GM06990 (cell line): ENCODE measurements at places on chromosomes 2 and 18.

DNA sequence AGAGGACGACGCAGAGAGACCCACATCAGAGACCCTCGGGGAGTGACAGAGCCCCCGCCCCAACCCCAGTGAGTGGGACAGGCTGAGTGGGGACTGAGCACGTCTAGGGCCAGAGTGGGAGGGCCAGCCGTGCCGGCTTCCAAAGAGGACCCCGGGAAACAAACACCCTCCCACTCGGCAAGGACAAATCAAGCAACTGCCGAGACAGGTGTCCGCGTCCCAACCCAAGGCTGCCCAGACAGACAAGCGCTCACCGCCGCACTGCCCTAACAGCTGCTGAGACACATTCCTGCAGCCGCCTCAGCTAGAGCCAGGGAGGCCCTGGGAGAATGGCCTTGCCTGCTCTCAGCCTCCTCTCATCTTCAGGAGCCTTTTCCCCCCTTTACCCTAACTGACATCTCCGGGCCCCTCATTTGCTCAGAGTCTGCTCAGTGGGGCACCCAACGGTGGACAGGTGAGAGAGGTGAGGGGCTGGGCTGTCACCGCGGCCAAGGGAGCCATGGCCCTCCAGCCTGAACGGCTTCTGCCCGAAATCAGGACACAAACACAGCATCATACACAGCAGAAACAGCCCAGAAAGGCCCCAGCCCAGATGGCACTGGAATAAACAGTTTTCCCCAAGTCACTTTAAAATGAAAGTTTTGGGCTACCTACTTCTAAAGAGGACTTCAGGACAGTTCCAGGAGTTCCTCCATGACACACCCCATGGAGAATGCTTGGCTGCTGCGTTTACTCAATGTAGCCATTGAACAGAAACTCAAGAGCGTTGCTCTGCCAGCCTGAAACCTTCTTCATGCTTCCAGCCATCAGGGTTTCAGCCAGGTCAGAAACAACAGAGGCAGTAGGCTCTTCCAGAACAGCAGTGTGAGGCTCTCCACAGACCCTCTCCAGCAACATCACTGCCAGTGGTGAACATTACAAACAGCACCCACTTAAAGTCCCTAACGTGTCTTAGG is 23.6 kb downstream of the SLC66A2 start:
- no peak for DNase-seq

- no peak for DNase-seq
Measured at GRCh38 chr18:44957461-44957860, 276.8 kb downstream of the SETBP1 start.

DNA sequence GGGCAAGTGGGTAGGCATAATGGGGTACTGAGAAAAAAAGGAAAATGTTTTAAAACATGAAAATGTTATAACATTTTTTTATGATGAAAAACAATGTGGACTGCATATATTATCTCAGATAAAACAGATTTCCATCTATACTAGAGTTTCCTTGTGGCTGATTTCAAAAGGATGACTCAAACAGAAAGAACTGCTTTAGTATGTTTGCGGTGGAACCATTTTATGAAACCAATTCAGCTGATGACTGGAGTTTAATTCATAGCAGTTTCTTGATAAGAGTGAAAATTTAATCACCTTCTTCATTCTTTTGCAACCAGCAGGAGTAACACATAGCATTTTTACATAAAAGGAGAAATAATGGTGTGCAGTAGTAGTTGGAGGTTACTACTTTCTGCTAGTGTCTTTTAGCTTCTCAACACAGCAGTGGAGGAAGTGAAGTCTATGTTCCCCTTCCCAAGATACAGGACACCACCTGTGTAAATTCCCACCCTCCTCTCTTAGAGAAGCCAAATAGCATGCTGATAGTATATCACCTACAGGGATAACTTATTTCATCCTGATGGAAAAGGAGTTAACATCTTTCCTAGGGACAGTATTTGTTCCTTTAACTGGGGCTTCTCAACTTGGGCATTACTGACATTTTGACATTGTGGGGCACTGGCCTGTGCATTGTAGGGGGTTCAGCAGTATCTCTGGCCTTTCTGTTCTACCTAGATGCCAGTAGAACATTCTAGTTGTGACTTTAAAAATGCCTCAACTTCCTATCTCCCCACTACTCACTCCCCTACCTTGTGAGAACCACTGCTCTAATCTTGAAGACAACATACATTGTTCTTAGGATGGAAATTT is 29.9 kb downstream of the PELI1 start:
- DNase-seq = peak; percentile 59

DNA sequence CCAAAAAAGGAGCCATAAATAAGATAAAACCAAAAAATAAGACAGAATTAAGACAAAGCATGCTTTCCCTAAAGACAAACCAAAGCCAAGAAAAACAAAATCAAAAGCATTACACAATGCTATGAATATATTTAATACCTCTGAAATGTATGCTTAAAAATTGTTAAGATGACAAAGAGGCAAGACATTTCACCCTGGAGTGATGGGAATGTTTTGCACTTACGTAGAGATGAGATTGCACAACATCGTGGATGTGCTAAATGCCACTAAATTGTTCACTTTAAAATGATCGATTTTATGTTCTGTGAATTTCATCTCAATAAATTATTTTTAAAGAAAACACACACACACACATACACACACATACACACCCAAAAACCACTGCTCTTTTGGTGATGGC is 386.6 kb upstream of the KLHL29 start:
- no peak for DNase-seq

- DNase-seq = no peak
Measured at GRCh38 chr2:9422321-9423099, 818 bp downstream of the ITGB1BP1 start.
